ENCODE measurements at places on chromosomes 2 and 18.

GRCh38 chr2:148812306-148812705 lies 62.7 kb upstream of the KIF5C start:
- DNase-seq, result no peak

DNA sequence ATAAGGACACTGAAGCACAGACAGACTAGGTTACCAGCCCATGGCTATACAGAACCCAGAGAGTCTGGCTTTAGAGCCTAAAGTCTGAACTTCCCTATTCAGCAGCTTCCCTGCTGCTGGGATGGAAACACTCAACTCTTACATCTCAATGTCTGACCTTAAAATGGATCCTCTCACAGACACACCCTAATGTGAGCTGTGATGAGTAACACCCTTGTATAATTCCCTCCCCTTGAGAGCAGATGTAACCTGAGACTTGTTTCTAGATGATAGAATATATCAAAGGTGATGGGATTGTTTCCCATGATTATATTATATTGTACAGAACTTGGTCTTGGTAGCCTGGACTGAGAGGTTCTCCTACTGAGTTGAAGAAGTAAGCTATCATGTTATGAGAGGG lies 577.1 kb upstream of the KLHL29 start:
- no peak for DNase-seq

DNA sequence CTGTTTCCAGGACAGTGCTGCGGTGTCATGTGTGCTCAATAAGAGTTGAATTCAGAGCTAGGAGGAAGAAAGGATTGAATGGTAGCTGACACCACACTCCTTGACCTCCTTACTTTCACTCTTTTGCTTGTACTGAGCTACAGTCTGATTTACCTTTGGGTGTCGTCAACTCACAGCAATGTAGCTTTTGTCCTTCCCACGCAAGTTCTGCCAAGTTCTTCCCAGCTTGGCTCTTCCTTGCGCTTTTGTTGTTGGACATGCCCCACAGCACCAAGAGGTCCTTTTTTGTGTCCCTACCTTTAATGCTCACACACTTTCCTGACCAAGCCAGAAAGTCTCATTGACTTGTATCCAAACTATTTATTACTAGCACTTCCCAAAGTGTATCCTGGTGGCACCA lies 38.3 kb upstream of the ITGB6 start:
- DNase-seq, result no peak

DNA sequence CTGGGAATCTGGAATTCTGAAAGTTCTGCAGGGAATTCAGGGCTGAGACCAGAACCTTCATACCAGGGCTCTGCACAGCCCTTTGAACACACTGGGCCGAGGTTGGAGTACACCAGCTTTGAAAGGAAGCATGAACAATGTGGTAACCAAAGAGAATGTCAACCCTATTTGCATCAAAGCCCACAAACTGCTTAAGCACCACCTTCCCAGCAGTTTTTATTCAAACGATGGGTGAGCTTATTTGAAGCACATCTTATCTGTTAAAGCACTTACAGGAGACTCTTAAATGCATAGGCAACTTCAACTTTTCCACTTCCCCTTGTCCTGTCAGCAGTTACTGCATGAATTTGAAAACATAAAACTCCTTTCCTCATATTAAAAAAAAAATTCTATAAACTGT lies 96.6 kb downstream of the TXNL1 start:
- no peak for DNase-seq

DNA sequence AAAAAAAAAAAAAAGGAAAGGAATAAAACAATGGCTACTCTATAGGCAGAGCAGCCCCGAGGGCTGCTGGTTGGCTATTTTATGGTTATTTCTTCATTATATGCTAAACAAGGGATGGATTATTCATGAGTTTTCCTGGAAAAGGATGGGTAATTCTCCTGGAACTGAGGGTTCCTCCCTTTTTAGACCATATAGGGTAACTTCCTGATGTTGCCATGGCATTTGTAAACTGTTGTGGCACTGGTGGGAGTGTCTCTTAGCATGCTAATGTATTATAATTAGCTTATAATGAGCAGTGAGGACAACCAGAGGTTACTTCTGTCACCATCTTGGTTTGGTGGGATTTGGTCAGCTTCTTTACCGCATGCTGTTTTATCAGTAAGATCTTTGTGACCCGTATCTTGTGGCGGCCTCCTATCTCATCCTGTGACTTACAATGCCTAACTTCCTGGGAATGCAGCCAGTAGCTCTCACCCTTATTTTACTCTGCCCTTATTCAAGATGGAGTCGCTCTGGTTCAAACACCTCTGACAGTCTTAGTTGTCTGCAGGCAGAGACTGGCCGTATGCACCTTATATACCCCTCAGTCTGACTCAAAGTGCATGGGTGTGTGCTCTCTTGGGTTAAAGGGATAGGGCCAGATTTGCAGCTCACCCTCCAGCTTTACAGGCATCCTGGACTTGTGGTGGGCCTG lies 57.7 kb downstream of the HAUS1 start:
- no peak for DNase-seq

DNA sequence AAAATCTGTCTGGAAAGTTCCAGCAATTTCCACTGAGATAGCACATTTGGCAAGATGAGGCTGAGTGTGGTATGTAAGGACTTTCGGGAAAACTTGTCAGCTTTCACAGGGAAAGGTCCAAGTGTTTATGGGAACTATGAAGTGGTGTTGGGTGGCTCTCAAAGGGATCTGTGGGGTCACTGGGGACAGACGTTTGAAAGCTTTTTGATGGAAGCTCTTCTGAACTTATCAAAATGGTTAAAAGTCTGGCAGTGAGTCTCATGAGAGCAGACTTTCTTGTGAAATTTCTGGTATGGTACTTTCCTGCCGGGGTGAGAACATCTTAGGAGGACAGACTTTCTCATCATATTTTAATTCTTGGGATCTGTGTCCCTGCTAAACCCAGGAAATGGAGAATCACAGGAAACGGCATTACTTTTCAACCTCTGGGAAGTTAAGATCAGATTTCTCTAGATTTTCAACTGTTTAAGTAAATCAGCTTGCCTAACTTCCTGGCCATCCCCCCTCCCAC lies 546.3 kb upstream of the ZEB2 start:
- no peak for DNase-seq

- no peak for DNase-seq
Observed at GRCh38 chr2:9191041-9191481, 15.6 kb upstream of the ASAP2 start.

- no peak for DNase-seq
Observed at GRCh38 chr2:60849187-60849586, 32.2 kb upstream of the REL start.

DNA sequence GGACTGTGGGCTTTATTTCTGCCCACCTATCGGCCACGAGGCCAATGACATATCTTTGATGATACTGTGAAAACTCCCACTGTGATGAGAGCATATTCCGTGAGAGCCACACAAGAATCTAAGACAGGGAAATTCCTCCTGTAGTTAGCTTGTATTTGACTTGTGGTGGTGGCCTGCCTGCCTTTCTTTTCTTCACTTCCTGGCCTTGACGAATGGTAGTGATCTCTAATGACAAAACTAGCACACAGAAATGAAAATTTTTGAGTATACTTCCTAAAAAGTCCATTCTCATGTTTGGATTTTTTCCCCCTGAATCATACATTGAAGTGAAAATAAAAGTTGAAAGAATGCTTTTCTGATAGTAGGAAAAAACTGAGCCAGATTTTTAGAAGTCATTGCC lies 94.4 kb downstream of the MGAT5 start:
- no peak for DNase-seq

DNA sequence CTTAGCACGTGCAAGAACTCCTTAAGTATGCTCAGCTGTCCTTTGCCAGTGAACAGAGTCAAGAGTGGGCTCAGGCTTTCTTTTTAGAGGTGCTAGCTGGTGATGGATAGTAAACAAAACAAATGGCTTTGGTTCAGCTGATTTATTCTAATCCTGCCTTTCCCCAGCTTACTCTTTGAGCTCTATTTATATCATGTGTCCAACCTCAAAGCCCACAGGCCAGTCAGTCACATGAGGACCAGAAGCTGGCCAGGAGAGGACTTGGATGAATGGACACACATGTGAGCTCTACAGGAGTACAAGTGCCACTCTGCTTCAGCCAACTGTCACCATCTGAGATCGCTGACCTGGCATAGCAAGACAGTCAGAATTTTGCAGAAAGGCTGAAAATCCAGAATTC lies 59.4 kb downstream of the STK39 start:
- DNase-seq, result no peak

DNA sequence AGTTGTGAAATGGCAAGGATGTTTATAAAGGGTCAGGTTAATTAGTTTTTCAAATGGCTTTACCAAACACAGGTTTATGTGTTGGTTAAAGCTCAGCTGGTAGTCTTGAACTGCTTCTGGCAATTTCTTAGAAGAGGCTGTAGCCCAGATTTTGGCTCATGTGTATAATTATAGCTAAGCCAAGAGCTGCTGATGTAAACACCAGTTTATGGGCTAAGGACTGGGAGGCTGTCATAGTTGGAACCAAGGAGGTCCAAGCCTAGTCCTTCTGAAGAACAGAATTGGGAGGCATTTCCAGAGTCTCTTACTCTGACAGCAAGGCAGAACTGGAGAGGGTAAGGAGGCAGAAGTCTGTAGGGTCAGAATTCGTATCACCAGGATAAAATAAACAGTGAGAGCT lies 25.4 kb downstream of the UBE2E3 start:
- DNase-seq, result no peak

DNA sequence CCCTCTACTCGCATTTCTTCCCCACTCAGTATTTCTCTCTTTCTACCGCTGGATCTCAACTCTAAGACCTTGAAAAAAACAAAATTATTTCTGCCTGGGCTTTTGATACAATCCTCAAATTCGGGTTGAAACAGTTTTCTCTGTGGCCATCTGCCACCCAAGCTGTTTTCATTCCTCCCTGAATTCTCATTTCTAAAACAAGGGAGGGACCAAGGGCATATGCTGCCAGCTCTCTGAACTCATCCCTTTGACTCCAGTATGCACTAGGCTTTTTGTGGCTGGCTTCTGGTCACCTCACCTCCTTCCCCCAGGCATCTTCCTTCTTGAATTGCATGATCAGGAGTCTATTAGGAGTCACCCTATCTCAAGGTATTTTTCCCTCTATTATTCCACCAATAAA lies 49.5 kb downstream of the CCDC148 start:
- no peak for DNase-seq

GRCh38 chr2:153641046-153641445 lies 162.5 kb upstream of the RPRM start:
- DNase-seq, result no peak

- no peak for DNase-seq
Observed at GRCh38 chr2:124985270-124985669, 960.2 kb downstream of the CNTNAP5 start.

GRCh38 chr2:211093743-211094303 lies 537.4 kb downstream of the CPS1 start:
- no peak for DNase-seq

DNA sequence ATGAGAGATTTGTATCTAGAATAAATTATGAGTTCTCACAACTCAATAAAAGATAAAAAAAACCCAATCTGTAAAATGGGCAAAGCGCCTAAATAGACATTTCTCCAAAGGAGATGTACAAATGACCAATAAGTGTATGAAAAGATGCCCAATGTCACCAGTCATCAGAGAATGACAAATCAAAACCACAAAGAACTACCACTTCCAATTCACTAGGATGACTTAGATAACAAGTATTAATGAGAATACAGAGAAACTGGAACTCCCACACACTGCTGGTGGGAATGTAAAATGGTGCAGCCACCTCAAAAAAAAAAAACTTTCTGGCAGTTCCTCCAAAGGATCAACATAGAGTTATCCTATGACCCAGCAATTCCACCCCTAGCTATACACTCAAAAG lies 17.4 kb upstream of the COL6A3 start:
- DNase-seq, result no peak

GRCh38 chr2:47737191-47737975 lies 45.6 kb upstream of the MSH6 start:
- DNase-seq, result no peak

GRCh38 chr2:241505781-241506201 lies 2.6 kb downstream of the STK25 start:
- DNase-seq, result no peak

- no peak for DNase-seq
Observed at GRCh38 chr2:171553236-171553635, 31.0 kb downstream of the CYBRD1 start.

DNA sequence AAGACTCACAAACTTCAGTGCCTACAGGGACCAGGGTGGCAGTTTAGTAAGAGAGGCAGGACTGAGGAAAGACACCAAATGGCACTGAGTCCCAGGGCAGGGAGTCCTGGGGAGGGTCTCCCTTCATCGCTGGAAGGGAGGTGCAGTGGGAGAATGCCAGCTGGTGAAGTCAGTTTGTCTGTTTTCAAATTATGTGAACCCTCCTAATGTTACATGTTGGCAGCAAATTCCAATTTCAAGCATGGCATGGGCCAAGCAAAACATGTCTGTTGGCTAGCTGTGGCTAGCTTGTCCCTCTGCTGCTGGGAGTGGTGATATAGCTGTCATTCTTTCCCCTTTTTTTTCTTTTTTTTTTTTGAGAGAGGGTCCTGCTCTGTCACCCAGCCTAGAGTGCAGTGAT lies 55.9 kb upstream of the HAAO start:
- DNase-seq, result no peak

DNA sequence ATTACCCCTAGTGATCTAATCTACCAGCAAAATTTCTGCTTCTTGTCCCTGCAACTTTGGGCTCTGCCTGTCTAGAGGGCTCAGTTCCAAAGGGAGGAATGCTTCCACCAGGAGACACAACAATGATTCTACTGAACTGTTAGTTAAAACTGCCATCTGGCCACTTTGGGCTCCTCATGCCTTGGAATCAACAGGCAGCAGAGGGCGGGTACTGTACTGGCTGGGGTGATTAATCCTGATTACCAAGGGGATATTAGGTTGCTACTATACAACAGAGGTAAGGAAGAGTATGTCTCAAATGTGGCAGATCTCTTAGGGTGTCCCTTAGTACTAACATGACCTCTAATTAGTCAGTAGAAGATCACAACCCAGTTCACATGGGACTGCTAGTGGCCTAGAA lies 21.4 kb downstream of the HADHA start:
- no peak for DNase-seq

- DNase-seq, result no peak
Observed at GRCh38 chr18:23085066-23085465, 50.2 kb upstream of the CABLES1 start.

DNA sequence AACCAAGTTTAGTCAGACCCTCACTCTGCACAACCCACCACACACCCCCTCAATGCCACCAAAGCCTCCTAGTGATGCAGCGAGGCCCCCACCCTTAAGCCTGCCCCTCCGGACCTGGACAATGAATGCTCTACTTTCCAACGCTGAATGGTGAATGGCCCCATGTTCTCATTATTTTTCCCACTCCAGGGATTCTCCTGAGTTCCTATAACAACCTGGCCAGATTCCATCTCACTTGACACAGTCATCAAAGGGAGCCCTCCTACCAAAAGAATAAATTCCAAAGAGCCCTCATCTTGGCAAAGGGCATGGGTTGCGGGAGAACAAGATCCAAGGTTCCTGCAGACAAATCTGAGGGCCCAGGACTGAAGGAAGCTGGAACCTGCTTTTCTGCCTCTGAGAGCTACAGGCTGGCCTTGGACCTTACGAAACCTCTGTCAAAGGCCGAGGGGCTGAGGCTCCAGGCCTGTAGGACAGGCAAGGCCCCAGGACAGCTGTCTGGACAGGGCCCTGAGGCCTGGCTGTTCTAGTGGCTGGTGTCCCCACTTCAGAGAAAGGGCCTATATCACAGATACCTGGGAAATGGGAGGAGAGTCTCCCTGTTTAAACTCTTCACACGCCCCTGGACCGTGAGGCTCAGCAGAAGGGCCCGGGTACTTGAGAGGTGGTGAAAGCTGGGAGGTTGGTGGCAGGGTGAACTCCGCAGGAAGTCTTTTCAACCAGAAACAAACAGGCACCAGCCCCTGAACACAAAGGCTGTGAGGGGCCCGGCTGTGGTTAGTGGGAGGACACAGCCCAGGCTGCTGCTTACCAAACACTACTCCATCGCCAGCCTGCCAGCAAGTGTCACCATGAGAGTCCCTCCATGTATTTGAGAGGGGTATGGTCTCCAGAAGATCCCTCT lies 27.3 kb downstream of the SFXN5 start:
- DNase-seq, result no peak
